ENCODE measurements at places on chromosomes 6 and 20.

DNA sequence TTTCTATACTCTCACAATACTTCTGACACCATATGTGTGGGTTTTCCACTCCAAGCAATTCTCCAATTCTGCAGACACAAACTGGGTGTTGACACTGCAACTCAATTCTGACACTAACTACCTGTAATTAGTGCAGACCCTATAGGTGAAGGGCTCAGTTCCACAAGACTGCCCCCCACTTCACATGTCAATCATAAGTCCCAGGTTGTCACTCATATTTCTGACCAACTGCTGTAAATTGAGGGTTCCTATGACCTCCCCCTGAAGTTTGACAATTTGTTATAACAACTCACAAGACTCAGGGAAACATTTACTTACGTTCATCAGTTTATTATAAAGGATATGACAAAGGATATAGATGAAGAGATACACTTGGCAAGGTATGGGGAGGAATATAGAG is 18.3 kb downstream of the GPX6 start:
- DNase-seq, result no peak

DNA sequence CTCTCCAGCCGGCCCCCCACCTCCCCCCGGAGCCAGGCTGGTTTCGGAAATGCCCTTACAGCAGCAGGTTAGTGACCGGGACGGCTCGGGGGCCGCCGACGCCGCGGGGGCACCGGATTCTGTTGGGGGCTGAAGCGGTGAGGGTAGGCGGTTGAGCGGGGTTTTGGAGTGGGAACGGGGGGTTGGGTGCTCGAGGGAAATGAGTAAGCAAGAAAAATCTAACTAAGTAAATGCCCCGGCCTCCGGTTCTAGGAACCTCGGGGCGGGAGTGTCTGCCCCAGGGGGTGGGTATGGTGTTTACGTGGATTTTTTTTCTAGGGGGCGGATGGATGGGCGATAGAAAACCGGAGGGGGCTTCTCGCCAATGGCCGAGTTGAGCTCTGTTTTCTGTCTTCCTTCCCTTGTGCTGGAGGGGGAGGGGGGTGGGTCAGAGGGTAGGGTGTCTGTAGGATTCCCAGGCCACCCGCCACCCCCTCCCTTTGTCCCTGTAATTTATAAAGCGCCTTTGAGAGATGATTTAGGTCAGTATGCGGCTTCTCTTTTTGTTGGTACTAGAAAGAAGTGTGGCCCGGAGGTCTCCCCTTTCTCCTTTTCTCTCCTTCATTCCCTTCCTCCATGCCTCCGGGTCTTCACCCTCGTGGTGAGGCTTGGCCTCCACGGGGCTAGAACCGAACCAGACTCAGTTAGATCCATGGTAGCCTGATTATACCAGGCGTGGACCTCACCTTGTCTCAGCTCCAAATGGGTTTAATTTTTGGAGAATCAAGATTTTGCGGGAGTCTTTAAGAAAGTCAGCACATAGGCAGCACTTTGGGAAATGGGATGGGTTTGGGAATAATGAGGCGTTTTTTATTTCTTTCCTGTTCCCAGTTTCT is 2.3 kb downstream of the E2F3 start:
- peak; percentile 40 for DNase-seq

- DNase-seq, result no peak
These were observed 15.2 kb downstream of the MAP1LC3A start for GRCh38 chr20:34573541-34574300.

GRCh38 chr6:143405373-143406154 is 44.9 kb downstream of the ADAT2 start:
- DNase-seq, result no peak

DNA sequence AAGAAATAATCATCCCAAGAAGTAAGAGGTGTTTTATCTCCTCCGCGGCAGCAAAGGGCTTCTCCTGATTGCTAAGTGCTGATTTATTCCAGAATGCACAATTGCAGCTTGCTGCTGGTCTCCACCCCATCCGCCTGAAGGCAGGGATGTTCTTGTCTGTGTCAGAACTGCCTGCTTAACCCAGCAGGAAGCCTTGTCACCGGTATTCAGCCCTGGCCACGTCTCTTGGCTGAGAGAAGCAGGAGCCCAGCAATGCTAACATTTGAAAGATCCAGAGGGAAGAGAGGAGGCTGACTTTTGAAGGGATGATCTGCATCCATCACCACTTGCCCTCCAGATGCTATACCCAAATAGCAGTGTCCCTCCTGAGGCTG is 4.2 kb downstream of the SCML4 start:
- DNase-seq, result no peak

- no peak for DNase-seq
These were observed 83.4 kb upstream of the FABP7 start for GRCh38 chr6:122696079-122696478.

GRCh38 chr6:16257999-16258708 is 19.8 kb downstream of the GMPR start:
- DNase-seq, result no peak

DNA sequence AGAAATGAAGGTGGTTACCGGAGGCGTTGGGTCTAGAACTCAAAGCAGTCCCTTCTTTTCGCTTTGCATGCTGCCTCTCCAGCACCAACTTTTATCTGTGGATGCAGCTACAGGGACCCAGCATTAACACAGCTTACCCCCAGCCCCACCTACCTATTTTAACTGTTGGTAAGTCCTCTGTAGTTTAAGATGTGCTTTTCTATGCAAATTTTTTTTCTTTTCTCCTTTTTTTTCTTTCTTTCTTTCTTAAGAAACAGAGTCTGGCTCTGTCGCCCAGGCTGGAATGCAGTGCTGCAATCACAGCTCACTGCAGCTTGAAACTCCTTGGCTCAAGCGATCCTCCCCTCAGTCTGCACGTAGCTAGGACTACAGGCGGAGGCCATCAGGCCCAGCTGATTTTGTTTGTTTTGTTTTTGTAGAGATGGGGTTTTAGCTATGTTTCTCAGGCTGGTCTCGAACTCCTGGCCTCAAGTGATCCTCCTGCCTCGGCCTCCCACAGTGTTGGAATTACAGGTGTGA is 6.5 kb upstream of the USP45 start:
- DNase-seq, result no peak

DNA sequence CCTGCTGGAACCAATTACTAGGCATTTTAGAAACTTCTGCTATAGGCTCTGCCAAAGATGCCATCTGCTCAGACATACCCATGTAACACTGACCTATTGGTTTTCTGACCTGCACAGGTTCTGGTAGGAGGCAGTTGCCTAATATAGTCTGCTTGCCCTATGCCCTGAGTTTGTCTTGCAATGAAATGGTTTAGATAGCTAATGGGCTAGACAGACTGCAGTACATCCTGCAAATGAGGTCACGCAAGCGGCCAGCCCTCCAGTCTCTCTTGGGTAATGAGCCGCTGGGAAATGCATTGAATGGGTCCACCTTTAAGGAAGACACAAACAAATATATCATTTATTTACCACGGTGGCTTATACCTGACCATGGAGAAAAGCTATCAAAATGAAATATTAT is 90.6 kb upstream of the B3GAT2 start:
- no peak for DNase-seq

DNA sequence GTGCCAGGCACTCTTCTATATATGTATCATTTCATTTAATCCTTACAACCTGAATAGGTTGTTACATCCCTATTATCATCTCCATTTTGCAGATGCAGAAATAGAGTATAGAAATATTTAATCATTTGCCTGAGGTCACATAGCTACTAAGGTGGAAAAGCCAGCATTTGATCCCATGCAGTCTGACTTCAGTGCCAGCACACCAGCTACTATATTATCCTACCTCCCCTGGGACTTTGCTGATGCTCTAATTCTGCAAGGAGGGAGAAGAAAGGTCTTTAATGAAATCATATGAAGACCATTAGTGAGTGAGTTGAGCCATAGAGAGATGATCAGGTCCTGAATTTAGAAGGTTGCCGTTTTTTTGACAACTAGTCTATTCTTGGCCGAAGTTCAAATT is 53.7 kb downstream of the TOP1 start:
- DNase-seq, result no peak

DNA sequence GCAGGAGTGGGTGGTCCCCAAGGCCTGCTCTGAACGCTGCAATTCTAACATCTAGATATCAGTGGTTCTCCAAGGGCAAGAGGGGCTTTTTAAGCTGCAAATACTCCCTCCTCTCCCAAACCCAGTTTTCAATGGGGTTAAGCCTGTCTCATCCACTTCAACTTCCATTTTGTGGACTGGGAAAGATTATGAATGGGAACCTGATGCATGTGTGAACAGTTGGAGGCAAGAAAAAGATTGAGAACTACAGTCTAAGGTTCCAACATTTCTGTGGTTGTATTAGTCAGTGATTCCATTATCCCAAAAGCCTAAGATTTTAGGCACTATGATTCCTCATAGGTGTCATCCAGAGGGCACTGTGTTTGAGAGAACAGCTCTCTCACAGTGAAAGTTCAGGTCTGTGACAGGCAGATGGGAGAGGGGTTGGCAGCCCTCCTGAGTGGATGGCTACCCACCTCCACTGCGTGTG is 53.7 kb downstream of the HNF4A start:
- DNase-seq, result no peak

DNA sequence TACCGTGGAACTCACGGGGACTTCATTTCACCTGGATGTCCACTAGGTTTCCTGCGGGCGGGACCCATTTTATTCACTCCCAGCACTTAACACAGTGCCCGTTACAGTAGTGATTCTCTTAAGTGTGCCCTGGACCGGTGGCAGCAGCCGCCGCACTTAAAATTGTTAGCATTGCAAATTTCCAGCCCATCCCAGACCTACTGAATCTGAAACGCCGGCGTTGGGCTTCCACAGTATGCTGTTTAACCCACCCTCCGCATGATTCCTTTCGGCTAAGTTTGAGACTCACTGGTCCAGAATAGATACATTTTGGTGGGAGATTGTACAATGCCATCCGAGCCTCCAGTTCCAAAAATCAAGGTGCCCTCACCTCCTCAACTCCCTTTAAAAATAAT is 967 bp downstream of the SMPDL3A start:
- no peak for DNase-seq

- no peak for DNase-seq
These were observed 261.3 kb downstream of the PLCB1 start for GRCh38 chr20:8393381-8393780.

DNA sequence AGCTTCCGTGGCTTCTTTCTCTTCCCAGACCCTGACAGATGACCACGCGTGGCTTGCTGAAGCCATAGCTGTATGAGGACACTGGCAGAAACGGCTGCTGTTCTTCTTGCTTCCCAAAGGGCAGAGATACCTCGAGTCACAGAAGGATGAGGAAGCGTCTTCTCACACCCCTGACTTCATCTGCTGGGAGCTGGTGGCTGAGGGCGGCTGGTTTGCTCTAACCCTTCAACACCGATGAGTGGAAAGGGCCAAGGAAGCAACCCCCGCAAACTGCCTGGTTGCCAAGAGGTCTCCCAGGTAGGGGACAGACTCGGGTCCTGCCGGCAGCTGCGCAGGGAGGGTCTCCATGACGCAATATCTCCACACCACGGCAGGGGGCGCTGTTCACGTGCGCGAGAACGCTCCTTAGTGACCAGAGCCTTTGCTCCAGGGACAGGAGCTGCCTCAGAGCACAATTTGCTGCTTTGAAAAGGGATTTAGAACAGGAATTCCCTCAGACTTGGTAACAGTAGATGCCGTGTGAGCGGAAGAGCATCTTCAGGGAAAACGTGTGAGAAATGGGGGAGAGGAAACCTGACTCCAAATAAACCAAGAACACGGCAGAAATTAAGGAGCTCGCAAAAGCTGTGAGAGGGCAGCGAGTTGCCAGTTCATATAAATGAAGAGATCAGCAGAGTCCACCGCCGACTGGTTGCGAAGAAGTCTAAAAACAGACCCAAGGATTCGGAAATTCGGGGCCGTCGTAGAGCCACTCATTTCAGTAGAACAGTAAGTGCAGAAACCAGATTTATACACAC is 80.2 kb downstream of the ERMARD start:
- DNase-seq, result peak; percentile 72

DNA sequence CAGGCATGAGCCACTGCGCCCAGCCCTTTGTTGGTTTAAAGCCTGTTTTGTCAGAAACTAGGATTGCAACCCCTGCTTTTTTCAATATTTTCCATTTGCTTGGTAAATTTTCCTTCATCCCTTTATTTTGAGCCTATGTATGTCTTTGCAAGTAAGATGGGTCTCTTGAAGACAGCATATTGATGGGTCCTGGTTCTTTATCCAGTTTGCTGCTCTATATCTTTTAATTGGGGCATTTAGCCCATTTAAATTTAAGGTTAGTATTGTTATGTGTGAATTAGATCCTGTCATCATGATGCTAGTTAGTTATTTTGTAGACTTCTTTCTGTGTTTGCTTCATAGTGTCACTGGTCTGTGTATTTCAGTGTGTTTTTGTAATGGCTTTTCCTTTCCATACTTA is 46.8 kb downstream of the ZC2HC1B start:
- no peak for DNase-seq

GRCh38 chr6:160198606-160199211 is 59.9 kb downstream of the SLC22A2 start:
- no peak for DNase-seq

GRCh38 chr6:43052842-43053544 is 658 bp downstream of the CUL7 start:
- DNase-seq, result no peak

DNA sequence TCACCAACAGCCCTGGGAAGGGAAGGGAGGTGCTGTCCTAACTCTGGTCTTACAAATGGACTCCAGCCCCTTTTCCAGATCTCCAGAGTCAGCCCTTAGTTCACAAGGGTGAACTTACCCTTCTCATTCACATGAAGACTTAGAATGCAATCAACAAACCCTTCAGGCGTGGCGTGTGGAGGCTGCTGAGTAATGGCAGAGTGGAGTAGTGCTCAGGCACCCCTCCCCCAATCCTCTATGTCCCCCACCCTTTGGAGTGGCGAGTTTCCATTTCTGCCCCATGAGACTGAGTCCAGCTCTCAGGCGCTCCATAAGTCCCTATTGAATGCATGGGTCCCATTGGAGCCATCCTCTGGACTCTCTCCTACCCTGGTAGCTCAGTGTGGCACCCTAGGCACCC is 3.3 kb downstream of the SNAI1 start:
- no peak for DNase-seq

All from 8988T (cell line).